Urinary bladder (tissue), 4 donors: ENCODE measurements at places on chromosomes 1 and 21. TPM values are rescaled to one million over a fixed set of nuclear protein-coding genes. Genes with fewer than 3 reads are reported as not detected.

Gene HSD3B2
- not detected for total RNA-seq

Gene CRYAA
- total RNA-seq = not detected

Gene TRPM2
- total RNA-seq = 1.2 TPM

DNA sequence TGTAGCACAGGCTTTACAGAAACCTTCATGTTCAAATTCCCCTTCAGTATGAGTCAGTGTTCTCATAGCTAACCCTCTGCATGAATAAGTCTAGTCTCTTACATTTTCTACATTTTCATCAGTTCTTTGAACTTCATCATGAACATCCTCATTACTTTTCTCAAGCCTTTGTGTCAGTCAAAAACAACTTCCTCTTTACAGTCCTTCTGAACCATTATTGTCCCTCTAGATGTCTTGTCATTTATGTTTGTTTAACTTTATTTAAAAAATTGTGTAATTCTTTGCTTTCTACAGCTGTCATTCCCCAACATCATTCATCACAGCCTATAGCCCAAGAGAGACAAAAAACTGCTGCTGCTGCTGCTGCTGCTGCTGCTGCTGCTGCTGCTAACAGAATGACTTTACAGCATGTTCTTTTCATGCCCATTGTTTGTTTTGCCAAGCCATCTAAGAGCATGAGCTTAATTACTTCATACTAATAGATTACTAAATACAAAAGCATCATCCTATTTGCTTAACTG is 133.1 kb downstream of the LRRC40 start:
- DNase-seq = no peak

- DNase-seq = peak; percentile 4
Measured at GRCh38 chr1:95117207-95118066, at the start of gene TLCD4. Gene TLCD4, plus strand, starts transcription at chr1:95117355. Its CDS starts 26,547 bp downstream, at chr1:95143902.

DNA sequence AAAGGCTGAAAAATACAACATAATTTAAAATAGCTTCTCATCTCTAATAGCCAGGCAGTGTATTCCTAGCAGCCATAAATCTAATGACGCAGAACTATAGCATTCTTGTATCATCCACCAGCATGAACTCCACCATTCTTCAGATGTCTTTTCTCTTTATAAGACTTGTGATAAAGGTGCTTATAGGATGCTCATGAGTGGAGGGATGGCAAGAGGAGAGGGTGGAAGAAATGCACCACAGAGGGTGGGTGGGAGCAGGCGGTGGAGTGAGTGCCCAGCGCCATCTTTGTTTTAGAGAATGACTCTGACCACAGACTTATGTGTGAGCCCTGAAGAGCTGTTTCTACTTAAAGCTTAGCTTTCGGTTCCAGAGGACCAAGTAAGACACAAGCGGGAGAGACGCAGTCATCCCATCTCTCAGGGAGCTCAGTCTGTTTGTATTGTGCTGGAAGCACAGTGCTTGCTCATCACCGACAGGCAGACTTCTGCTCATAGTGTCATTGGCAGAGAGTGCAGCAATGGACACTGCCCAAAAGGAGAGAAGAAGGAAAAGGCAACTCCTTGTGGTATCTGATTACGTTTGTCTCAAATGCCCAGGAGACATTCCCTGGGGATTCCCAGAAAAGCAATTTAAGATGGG is 65.6 kb downstream of the KCNJ15 start:
- DNase-seq = no peak

DNA sequence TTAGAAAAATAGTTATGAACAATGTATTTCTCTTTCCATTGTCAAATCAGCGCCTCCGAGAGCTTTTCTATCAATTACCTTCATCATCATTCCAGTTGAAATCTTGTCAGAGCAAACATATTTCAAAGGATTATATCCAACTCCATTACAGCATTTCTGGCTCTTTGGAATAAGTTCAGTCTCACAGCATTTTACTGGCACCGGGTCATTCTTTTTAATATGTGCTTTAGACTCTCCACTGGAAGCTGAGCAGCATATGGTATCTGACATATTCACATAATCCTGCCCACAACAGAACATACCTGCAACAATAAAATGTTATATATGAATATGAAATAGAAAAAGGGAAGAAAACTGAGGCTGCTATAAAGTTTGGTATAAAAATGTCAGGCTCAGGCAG is 222.9 kb downstream of the KCTD3 start:
- no peak for DNase-seq

GRCh38 chr1:15058261-15058660 is 95.3 kb upstream of the TMEM51 start:
- no peak for DNase-seq

DNA sequence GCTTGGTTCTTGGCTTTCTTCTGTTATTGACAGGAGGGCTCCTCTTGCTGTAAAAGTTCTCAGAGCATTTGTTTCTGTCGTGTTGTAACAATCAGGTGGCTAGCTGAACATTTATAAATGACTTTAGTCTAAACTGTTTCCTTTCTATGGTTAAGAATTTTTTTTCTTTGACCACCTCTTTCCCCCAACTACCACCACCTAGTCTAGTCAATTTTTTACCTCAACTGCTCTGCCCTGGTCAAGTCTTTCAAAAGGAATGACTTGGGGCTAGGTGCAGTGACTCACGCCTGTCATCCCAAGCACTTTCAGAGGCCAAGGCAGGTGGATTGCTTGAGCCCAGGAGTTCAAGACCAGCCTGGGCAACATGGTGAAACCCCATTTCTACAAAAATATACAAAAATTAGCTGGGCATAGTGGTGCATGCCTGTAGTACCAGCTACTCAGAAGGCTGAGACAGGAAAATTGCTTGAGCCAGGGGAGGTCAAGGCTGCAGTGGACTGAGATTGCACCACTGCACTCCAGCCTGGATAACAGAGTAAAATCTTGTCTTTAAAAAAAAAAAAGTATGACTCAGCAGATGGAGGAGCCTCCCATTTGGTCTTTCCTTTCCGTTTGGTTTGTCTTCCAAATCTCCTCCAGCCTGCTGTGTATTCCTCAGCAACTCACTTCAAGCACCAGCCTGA is 40.7 kb downstream of the MAP3K21 start:
- DNase-seq = no peak

DNA sequence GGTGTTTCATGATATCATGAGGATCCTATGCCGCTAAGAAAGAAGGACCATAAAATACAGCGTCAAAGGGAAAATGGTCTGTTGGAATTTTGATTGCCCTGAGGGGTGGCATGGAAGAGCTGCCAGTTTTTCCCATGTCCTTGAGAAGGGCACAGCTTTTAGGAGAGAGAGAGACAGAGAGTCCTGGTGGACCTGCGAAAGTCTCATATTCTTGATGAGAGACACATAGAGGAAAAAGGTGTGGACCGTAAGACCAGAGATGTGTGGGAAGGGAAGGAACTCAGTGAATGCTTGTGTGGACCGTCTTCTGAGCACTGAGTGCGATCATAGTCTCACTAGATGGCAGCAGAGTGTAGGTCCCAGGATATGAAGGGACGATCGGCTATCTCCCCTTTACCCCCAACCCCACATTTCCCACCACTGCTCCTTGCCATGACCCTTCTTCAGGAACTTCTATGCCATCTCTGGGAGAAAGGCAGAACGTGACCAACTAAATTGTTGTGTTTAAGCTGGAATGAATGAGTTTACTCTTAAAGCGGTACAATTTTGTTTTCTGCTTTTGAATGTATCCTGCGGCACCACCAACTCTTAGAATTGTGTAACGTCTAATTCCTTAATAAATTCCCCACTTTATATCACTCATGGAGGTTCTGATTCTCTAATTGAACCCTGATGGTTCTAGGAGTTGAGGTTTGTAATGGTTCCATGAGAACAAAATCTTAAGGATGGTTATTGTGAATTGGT is 117.7 kb downstream of the CTH start:
- no peak for DNase-seq
